Memory B cell (primary cell): ENCODE measurements at places on chromosomes 13 and 19.

DNA sequence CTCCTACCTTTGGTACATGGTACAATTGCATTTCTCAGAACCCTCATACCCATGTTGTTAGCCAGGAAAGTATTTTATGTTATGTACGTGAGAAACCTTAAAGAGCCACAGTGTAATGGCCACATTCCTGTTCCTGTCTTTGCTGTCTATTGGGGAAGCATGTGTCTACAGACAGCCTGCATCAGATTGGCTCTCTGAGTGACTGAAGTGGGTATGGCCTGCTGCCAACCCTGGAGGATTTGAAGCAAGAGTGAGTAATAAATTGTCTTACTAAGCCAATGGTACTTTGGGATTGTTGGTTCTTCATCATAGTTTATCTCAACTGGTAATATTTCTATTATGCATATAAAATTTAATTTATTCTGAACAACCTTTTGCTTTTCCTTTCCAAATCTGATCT, 574.1 kb downstream of the LMO7 start:
- DNase-seq = no peak

GRCh38 chr19:55442372-55442961, 633 bp downstream of the SHISA7 start:
- peak; percentile 33 for DNase-seq

DNA sequence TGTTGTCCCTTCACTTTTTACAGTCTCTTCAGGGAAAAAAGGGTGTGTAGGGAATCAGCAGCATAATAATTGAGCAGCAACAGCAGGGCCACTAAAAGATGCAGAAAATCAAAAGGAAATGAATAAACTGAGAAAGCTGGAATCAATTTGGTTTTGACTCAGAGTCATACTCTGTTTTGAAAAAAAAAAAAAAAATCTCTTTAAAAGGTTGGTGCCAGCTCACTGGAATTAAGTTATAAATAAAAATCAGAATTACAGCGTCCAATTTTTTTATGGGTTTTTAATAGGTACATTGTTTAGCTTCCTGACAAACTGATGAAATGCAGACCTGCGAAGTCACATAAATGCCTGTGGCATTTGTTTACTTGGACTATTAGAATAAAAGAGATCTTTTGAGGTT, 231.9 kb downstream of the COG6 start:
- DNase-seq = no peak

DNA sequence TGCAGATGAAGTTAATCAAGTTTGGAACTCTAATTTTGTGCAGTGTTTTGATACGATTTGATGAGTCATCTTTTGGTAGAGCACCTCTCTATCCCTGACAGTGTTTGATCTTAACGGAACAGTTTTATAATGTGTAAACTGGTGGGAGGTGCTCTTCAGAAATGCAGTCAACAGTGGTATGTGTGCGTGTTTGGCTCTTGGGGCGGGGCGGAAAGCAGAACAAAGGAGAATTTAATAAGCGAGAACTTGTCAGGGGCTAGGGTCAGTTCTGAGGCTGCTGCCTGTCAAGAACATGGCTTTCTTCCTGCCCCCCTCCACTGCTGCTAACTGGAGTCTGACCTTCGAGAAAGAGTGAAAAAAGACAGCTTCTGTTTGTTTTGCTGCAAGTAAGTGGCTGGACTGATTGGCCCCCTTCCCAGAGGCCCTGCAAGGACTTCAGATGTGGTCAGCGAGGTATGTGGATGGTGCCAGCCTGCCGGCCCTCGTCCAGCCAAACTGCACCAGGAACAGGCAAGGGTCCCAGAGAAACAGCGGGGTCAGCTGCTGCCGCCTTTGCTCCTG, 40.8 kb downstream of the BBC3 start:
- DNase-seq = no peak

DNA sequence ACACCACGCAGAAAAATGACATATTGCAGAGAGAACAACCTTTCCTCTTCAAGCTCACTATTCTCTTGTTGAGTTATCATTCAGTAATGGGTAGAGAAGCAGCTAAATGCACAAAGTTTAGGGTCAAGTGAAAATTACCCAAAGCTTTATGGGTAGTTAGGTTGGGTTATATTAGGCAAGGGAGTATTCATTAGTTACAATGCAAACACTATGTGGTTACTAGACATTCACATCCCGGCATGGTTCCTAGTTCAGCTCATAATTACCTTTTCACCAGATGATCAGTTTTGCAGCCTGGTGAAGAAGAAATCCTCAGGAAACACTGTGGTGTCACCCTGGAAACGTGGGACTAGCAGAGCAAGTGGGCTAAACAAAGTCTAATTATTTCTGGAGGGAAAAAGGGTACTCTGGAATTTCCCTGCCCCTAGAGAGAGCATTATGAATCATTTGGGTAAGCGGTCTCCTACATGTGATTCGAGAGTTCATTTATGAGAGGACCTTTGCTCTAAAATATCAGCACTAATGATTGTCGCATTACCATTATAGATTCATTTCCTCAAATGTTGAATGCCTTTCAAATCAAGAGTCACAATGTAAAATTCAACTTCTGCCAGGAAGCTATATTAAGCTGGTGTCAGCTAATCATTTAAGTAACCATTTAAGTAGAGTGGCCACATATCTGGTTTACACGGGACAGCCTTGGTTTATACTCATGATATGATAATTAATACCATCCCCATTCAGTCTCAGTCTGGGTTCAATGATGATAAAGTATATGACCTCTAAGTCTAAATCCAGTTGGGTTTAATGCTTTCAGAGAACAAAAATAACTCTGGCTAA, 1208.0 kb downstream of the DIAPH3 start:
- DNase-seq = no peak

GRCh38 chr19:47350630-47351029, 1.5 kb downstream of the DHX34 start:
- DNase-seq = no peak

DNA sequence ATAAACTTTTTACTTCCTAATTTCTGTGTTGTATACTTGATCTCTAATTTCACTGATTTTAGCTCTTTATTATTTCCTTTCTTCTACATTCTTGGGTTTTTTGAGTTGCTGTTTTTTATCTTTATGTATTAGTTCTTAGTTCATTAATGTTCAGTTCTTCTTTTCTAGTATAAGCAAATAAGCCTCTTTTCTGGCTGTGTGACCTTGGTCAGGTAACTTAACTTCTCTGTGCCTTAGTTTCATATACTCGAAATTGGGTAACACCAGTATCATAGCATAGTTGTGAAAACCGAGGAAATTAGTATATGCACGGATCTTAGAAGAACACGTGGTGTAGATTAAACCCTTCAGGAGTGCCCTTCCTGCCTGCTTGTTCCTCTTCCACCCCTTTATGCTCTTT, 130.2 kb upstream of the C1QTNF9B start:
- DNase-seq = no peak

- no peak for DNase-seq
Measured at GRCh38 chr19:4581666-4582553, 22.4 kb upstream of the SEMA6B start.

- DNase-seq = no peak
Measured at GRCh38 chr13:107830804-107831203, 384.5 kb downstream of the LIG4 start.

- DNase-seq = no peak
Measured at GRCh38 chr13:100184095-100184494, 95.2 kb downstream of the PCCA start.

- no peak for DNase-seq
Measured at GRCh38 chr19:7674010-7675005, 2.6 kb upstream of the MCEMP1 start.

GRCh38 chr13:78040205-78040830, 121.7 kb upstream of the EDNRB start:
- DNase-seq = no peak
